Globus pallidus (tissue), 1 donor: ENCODE measurements at places on chromosomes 12 and 14.

DNA sequence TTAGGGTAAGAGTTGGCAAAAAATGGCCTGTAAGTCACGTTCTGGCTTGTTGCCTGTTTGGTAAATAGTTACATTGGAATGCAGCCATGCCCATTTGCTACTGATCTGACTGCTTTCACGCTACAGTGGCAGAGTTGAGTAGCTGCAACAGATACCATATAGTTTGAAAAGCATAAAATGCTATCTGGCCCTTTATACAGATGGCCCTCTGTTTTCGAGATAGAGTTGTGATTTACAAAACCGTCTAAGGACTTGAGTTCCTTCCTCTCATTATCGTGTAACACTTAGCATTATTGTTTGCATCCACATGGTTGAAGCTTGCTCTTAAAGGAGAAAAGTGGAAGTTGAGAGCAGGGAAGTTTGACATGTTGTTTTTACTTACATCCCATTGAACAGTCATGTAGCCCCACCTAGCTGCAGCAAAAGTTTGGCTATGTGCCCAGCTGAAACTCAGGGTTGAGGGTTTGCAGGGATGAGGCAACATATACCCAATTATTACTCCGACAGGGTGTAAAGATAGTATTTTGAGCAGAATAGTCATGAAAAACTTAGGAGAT, 11.3 kb upstream of the SCFD1 start:
- DNase-seq = peak; percentile 46

DNA sequence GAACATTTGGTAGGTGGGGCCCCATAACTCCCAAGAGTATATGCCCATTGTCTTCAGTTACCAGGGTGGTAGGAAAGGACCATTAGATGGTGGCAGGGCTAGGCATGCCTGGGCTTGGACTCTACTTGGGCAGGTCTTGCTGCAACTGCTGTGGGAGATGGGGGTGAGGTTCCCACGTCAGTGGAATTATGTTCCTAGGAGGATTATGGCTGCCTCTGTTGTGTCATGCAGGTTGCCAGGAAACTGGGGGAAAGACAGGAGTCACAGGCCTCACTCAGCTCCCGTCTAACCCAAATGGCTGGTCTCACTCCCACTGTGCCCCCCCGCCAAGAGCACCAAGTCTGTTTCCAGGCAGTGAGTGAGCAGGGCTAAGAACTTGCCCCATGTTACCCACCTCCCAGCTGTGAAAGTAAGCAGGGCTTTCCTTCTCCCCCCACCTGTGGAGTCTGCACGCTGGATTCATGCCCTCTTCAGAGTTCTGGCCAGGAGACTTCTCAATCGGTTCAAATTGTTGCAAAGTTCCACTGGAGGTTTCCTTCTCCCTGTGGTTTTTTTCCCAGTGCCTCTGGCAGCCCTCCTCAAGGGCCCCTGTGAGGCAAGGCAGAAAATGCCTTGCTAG, 337.5 kb downstream of the CCDC91 start:
- no peak for DNase-seq

DNA sequence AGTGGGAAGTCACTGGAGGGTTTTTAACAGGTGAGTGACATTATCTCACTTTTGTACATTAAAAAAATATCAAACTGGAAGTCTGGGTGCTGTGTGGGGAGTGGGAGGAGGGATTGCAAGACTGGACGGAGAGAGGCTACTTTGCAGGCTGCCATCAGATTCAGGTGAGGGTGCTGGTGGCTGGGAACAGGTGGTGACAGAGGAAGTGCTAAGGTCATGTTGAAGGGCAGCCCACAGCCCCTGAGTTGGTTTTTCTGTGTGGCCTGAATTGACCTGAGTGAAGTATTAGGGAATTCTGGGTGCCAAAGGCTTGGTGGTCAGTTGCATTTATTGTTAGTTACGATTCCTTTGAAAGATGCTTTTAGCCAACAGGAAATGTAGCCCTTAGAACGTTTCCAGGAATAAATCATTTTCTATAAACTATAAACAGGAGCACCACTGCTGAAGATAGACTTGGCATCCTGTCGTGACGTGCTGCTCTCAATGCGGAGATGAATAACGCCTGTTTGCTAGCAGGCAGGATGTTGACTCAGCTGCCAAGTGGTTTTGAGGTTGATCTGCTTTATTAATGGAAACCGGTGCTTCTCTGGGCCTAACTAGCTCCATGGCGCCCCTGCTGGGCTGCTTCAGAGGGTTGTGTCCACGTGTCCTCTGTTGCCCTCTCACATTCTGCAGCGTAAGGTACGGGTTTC, 707.5 kb upstream of the TMEM132C start:
- no peak for DNase-seq

GRCh38 chr12:62516927-62517326, 50.3 kb downstream of the MON2 start:
- DNase-seq = no peak

DNA sequence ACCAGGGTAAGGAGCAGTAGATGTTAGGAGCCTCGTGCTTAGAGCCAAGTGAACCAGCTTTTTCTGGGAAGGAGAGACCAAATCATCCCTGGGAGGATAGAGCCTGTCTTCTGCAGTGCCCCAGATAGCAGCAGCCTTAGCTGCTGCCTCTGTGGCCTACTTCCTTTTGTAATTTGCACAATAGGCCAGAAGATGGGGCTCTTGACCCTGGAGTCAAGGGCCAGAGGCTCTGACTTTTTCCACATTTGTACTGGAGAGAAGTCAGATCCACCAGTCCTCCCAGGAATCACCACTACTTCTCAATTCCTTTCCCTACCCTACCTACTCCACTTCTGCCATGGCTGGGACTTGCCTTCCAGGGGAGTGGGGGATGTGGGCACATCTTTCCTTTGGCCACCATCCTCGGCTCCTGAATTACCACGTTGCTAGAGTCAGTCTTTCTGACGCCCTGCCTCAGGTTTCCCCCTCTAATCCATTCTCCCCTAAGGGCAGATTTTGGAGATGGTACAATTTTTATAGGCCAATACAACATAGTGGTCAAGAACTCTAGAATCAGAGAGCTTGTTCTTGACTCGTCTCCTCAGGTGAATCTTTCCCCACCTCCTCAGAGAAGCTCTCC, 3.3 kb upstream of the SLC4A8 start:
- DNase-seq = peak; percentile 86

DNA sequence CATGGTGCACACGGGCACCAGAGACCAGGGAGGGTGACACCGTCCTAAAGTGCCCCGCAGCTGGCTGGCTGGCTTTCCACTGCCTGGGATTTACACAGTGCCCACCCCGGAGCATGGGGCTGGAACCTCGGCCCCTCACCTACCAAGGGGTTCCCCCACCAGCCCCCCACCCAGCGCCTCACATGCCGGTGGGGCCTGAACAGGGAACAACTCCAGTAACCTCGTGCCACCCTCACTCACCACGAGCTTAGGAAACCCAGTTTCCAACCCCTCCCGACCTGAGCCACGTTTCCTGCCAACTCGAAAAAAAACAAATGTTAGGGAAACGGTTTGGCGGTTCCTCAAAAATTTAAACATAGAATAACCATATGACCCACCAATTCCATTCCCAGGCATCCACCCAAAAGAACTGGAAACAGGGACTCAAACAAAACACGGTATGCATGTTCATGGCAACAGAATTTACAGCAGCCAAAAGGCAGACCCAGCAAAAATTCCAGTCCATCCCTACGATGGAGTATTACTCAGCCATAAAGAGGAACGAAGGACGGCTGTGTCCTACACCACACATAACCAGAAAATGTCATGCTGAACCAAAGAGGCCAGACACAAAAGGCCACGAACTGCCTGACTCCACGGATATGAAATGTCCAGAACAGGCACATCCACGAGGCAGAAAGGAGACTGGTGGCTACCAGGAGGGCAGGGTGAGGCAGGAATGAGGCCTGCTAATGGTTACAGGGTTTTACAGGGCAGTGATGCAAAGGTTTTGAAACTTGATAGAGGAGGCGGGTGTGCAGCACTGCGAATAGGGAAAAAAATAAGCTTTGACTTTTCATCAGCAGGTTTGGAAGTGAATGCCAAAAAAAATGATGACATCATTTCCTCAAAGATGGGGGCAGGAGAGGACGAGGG, 68.9 kb downstream of the NCOR2 start:
- no peak for DNase-seq
